ENCODE measurements at places on chromosomes 4 and X. TPM values are rescaled to one million over a fixed set of nuclear protein-coding genes. Genes with fewer than 3 reads are reported as not detected.

- H3K36me3 ChIP-seq: no peaks in the 10 kb centered on the region
- no peaks in the 10 kb centered on the region for H3K4me1 ChIP-seq
- no peak overlapping the region for H3K27ac ChIP-seq
- no peak overlapping the region for H3K4me3 ChIP-seq
- DNase-seq: no peak
Measured at GRCh38 chr4:41819621-41820020, 71.1 kb upstream of the PHOX2B start.

GRCh38 chr4:83108101-83108861 lies 6.2 kb downstream of the PLAC8 start:
- H3K27me3 ChIP-seq: no peaks in the 10 kb centered on the region
- H3K36me3 ChIP-seq: peaks cover 7% of the 10 kb centered on the region
- DNase-seq: no peak
- H3K4me3 ChIP-seq: no peak overlapping the region
- no peak overlapping the region for H3K27ac ChIP-seq

- H3K27me3 ChIP-seq: no peaks in the 10 kb centered on the region
- H3K4me3 ChIP-seq: no peak overlapping the region
- no peak for DNase-seq
- H3K4me1 ChIP-seq: peaks cover 8% of the 10 kb centered on the region
- H3K36me3 ChIP-seq: no peaks in the 10 kb centered on the region
Measured at GRCh38 chrX:135411893-135412292, 9.9 kb upstream of the SMIM10L2A start.

DNA sequence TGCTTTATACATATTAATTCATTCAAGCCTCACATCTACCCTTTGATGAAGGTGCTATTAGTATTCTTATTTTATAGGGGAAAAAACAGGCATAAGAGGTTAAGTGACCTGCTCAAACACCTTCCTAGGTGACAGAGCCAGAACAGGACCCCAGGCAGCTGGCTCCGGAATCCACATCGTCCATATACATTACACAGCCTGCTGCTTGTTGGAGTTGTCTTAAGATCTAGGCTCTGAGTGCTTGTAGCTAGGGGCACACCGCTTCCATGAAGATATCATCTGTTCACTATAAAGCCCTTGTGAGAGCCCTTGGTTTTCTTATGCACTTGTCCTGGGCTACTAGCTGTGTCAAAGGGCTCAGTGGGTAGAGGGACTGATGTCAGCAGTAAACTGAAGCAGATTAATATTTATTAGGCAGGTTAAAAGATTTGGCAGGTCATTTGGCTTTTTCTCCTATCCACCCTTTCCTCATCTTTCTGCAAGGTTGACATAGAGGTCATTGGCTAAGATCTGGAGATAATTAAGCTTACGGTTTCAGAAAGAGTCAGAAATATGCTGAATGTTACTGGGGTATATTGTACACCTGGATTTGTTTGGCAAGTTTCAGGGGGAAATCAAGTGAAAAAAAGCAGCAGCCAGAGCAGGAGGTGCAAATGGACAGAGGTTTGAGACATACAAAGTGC lies 195.4 kb downstream of the SOWAHB start:
- peak overlapping the region; percentile 47 for H3K4me3 ChIP-seq
- peaks cover 46% of the 10 kb centered on the region for H3K36me3 ChIP-seq
- H3K4me1 ChIP-seq: peaks cover 78% of the 10 kb centered on the region
- peak overlapping the region; percentile 95 for H3K27ac ChIP-seq

- H3K4me1 ChIP-seq: peaks cover 23% of the 10 kb centered on the region
- H3K27me3 ChIP-seq: no peaks in the 10 kb centered on the region
- H3K4me3 ChIP-seq: no peak overlapping the region
- peaks cover 58% of the 10 kb centered on the region for H3K36me3 ChIP-seq
Measured at GRCh38 chr4:77159806-77160205, 2.8 kb downstream of the CCNG2 start.

GRCh38 chrX:17435476-17435875 lies 60.5 kb downstream of the NHS start:
- no peak for DNase-seq
- H3K36me3 ChIP-seq: no peaks in the 10 kb centered on the region
- H3K27ac ChIP-seq: no peak overlapping the region
- no peaks in the 10 kb centered on the region for H3K27me3 ChIP-seq
- H3K4me3 ChIP-seq: no peak overlapping the region

DNA sequence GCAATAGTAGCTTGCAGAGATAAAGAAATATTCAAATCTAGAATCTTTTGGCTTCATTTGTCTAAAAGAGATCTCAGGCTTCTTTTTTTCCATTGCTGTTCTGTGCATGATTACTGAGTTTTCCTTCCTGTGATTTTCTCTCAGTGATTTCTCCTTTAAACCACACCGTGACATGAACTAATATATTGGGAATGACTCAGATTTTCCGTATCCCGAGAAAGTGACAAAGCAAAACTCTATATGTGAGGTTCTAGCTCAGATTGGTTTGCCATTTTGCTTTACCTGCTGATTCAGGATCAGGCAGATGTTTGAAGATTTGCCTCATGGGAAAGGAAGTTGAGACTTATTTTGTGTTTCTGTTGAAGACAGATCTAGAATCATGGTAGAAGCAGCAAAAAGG lies 59.4 kb downstream of the MTHFD2L start:
- no peak overlapping the region for H3K4me3 ChIP-seq
- peak overlapping the region; percentile 35 for H3K27ac ChIP-seq
- H3K36me3 ChIP-seq: no peaks in the 10 kb centered on the region

The PPM1K gene
- 29.3 TPM for total RNA-seq
